GM03348 (cell line): ENCODE measurements at places on chromosomes 12 and 14.

- DNase-seq: no peak
These were observed 24.9 kb upstream of the CHGA start for GRCh38 chr14:92897922-92898565.

GRCh38 chr12:100279159-100279558 is 12.2 kb downstream of the SCYL2 start:
- no peak for DNase-seq

DNA sequence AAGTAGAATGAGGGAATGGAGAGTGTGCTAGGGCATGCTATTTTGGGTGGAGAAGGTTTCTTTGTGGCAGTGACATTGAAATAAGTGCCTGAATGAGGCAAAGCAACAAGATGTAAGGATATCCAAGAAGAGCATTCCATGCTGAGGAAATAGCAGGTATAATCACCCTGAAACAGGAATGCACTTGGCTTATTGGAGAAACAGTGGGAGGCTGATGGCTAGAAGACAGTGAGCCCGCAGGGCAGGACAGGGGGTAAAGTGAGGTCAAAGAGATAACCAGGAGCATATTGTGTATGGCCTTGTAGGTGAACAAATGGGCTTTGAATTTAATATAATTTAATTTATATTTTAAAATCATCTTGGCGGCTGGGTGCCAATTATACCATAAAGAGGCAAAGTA is 877.0 kb downstream of the DIO2 start:
- DNase-seq: no peak

DNA sequence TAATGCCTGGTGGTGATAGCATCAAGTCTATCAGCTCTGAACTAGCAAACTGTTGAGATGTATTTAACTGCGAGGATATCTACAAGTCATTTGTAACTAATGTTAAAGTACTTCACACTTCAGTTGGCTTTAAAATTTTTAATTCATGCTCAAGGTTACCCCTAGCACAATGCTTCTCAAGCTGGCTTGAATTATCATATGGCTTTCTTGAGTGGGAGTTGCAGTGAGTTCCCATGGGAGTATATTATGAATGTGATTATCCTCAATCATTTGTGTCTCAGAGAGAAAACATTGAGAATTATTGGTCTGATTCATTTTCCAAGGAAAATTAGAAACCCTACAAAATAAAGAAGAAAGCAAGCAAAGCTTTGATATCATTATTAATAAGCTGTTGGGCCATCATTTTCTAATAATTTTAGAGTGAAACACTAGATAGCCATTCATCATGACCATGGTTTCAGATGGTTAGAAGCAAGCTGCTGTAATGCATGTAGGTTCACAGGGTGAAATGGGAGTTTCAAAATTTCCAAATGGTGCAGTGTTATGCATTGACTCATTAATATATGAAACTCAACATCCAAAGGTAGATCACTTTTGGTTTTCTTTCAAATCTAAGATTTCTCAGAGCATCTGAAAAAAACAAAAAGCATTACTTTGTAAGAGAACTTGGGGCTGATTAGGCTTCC is 11.8 kb upstream of the KRAS start:
- no peak for DNase-seq

DNA sequence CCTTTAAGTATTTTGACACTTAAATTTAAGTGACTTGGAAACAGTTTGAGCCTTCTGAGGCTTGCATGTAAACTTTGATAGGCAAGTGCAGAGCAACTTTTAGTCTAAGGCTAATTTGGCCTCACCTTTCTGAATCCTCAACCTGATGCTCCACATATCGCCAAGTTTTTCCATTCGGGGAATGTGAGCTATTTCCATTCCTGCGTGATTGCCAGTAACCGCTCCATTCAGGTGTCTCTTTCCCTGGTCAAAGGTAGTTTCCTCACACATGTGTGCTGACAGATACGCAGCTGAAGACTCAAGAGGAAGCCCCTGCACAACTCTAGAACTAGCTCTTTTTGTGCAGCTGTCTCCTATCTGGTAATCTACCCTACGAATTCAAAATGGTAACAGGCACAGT is 25.4 kb upstream of the FUT8 start:
- DNase-seq: no peak

DNA sequence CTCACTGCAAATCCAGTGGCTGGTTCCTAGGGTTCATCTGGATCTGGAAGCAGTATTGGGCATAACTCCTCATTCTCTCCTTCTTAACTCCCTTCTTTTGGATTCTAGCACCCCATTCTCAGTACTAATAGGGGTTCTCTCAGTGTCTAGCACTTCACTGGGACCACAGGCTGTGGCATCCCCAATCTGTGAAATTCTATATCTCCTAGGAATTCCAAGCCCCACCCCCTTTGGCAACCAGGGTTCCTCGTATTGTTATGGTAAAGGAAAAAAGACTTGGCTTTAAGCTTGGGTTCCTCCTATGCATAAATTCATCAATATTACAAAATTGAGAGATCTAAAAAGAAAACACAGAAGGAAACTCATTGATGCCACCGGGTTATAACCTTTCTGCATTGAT is 45.0 kb upstream of the FBXO21 start:
- no peak for DNase-seq

GRCh38 chr14:102578821-102579220 is 13.6 kb upstream of the RCOR1 start:
- no peak for DNase-seq

DNA sequence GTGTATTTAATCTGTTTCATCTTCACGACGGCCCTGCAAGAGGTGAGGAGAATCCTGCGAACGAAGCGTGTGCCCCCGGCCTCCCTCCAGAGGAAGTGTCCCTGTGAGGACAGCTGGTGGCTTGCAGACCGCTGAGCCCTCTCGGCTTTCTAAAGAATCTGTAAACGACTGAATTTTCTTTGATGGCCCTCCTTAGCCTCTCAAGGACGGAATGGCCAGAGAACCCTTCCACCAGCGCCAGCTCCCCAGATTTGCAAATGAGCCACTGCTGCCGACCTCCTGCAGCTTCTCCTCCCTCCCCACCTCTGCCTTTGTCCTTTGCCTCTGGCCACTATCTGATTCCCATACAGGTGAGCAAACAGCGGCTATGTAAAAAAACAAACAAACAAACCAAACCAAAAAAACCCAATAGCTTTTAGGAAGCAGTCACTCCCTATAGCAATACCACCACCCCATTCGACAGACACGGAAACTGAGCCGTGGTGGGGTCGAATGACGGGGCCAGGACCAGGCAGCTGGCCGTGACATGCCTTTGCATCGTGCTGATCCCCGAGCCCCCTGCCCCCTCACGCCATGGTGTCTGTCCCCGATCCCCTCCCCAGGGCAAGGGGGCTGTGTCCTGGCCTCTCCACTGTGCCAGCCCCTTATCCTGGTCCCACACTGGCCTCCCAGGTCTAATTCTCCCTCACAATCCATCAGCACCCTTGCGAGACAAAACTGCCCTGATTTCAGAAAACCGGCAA is 23.6 kb downstream of the RFLNA start:
- DNase-seq: no peak

DNA sequence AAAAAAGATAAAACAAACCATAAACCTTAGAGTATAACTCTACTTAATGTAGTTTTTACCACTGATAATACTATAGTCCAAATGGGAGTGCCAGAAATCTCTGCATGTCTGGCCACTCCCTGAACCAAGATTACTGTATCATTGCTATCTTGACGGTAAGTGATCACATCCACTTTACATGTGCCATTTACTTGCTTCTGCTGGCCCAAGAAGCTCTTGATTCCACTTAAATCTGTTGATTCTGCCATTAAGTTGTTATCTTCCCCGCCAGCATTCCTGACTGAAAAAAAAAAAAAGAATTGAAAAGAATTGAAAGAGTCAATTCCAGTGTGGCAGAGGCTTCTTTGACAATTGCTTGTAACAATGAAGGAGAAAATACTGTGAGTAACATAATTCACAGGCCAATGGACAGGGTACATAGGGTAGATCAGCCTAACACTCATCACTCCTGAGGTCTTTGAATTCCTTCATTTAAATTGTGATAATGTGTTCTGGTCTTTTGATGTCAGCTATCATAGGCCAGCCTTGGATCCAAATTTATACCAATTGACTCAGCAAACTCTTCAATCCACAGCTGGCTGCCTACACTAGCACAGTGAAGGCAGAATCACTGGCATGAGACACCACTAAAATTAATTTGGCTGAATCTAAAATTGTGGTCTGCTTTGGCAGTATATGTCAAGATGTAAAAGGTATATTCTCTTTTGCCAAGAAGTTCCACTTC is 665.2 kb upstream of the FLRT2 start:
- DNase-seq: no peak

- DNase-seq: no peak
These were observed 22.3 kb upstream of the GNS start for GRCh38 chr12:64781280-64782190.

GRCh38 chr14:63543826-63544406 is 739 bp upstream of the PPP2R5E start:
- no peak for DNase-seq

DNA sequence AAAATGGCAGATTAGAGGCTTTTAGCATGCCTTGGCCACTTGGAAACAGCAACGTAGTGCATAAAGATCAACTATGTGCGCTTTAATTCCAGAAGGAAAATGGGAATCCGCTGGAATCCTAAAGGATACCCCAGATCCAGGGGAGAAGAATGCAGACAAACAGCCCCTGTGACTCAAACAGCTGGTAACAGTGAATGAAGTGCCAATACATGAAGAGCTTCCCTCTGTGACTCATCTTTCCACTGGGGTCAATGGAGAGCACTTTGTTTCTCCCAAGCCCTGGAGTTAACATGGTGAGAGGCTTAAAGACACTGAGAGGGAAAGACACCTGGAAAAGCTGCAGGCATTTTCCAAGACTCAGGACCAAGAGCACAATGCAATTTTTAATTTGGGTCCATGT is 263.1 kb downstream of the CEP128 start:
- no peak for DNase-seq

- peak; percentile 56 for DNase-seq
These were observed 103.7 kb downstream of the SCARB1 start for GRCh38 chr12:124759841-124760503.

- no peak for DNase-seq
These were observed 85.3 kb downstream of the DAAM1 start for GRCh38 chr14:59273737-59274136.

DNA sequence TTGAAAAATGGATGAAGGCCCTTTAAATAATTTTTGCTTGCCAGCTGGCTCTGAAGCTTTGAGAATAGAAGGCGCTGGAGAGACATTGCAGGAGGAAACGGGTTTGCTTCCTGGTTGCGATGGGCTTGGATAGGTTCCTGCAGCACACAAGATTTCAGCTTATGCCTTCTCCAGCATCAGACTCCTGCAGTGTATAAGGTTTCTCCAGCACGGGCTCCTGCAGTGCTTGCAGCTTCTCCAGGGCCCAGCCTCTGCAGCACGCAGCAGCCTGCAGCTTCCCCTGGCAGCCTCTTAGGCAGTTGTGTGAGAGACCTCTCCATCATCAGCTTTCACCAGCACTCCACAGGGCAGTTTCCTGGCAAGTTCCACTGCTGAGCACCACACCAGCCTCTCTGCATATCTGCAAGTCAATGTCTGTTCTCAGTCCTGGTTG is 78.7 kb upstream of the ZDHHC17 start:
- peak; percentile 21 for DNase-seq
